SK-N-MC (cell line): ENCODE measurements at places on chromosomes 2 and 18.

DNA sequence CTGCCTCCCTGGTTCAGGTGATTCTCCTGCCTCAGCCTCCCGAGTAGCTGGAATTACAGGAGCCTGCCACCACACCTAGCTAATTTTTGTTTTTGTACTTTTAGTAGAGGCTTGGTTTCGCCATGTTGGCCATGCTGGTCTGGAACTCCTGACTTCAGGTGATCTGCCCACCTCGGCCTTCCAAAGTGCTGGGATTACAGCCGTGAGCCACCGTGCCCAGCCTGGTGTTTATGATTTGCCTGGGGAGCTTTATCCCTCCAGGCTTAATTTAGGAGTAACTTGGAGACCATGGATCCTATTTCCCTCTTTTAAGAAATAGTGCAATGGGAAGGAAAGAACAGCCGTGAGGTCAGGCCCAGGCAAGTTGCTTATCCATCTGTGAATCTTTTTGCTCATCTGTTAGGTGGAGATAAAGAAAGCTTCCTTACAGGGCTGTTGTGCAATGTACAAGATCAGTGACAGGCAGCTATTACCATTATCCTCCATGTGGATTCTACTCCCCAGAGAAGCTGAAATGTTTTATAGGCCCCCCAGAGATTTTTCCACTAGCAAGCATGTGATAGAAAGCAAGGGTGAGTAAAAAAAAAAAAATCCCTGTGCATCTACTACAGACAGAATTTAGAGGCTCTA is 104.9 kb upstream of the MGAT5 start:
- DNase-seq: peak; percentile 5

DNA sequence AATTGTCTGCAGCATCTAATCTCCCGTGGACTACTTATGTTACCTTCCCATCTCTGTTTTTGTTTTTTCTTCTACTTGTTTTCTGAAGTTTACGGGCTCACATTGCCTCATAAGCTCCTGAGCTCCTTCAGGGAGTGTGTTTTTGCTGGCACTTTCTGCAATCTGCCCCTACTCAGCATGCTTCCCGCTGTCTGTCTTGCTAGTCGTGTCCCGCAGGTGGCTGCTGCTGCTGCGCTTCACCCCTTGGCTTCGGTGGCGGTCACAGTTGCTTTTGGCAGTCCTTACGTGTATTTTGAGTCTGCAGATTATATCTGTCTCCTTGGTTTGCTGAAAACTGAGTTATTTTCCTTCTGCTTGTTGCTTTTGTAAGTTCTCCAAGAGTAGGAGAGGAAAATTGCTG is 37.3 kb downstream of the FER1L5 start:
- DNase-seq: no peak

DNA sequence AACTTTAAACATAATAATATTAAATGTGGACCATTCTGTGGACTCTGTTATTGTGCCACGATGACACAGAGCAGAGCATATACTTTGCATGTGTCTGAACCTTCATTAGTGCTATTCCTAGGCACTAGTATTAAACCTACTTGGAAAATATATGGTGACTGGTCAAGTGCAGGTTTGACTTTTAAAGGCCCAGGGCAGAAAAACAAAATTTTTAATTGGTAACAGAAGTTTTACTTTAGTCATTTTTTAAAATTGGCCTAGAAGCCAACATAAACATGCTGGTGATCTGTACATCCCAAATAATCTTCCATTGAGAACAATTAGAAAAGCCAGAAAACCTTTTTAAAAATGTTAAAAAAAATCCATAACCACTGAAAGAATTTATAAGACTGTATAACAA is 16.6 kb downstream of the LDAH start:
- DNase-seq: no peak

DNA sequence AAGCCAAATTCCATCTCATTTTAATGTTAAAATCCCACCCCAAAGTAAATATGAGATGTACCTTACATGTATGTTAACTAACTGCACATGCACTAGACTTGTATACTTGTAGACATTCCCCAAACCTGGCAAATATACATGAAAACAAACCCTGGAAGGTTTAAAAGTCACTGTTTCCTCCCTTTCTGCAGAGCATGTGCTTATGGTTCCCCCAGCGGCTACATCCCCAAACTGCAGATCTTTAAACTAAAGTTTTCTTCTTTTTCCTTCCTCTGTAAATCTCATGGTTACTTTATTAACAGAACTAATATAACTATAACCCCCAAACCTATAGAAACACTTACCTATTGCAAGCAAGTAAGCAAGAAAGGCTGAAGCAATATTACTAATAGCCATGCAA is 731.5 kb downstream of the LRP1B start:
- DNase-seq: no peak

DNA sequence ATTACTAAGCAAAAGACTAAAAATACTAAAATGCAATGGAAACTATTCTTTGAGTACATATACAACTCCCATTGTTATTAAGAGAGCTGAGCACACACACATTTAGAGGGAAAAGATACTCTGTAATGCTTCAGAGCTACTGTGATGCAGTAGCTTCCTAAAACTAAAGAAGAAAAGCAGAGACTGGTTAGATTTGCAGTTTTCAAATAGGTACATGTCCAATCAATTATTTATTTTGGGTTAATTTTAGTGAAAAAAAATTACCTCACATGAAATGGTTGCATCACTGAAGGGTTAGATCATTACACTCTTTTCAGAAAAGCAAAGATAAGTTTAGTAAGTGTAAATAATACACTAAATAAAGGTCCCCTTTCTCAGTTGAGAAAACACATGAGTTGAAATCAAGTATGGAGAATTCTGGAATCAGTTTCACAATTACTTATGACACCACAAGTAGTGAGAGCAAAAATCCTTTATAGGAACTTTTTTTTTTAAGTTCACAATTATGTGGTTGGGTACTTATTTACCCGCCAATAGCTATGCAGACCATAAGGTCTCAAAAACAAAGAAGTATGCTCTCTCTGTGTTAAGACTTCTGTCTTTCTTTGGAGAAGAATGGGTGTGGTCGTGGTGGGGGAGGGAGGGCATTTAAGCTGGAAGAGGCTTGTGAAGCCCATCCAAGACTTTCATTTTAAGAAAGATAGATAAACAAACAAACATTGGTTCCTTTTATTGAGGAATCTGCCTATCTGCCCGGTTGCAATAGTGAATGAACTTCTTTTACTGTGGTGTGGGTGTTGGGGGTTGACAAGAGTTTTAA is 25.3 kb upstream of the SERTAD2 start:
- no peak for DNase-seq

- DNase-seq: no peak
Measured at GRCh38 chr2:191512216-191512835, 165.6 kb upstream of the NABP1 start.

GRCh38 chr18:40864846-40865245 is 1090.2 kb upstream of the PIK3C3 start:
- DNase-seq: no peak

- DNase-seq: no peak
Measured at GRCh38 chr2:39834426-39834825, 55.4 kb upstream of the THUMPD2 start.

DNA sequence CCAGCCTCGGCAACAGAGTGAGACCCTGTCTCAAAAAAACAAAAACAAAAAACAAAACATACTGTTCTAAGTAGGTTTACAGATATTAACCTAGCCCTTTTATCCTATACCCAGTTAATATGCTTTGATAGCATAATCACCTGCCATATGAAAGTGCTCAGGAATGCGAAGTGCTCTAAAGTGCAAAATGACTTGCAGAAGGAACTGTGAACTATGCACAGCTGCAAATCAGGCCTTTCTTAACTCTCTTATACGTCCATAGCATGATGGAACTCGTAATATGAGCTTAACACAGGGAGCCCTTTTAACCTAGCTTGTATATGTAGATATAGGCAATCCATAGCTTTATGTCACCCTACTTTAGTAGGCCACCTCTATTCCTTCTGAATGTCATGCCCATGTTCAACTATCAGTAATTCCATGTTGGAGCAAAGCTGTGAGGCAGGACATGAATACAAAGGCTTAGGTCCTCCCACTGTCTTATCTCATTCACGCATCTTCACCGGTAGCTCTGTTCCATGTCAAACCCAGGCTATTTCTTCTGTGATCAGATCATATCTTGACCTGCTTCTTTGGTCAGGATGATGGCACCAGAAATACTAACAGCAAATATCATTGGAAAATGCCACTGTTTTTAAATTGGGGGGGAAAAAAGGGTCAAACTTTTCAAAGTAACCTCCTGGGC is 72.9 kb downstream of the PRPF40A start:
- no peak for DNase-seq

- no peak for DNase-seq
Measured at GRCh38 chr2:144310484-144310883, 209.4 kb downstream of the ZEB2 start.

DNA sequence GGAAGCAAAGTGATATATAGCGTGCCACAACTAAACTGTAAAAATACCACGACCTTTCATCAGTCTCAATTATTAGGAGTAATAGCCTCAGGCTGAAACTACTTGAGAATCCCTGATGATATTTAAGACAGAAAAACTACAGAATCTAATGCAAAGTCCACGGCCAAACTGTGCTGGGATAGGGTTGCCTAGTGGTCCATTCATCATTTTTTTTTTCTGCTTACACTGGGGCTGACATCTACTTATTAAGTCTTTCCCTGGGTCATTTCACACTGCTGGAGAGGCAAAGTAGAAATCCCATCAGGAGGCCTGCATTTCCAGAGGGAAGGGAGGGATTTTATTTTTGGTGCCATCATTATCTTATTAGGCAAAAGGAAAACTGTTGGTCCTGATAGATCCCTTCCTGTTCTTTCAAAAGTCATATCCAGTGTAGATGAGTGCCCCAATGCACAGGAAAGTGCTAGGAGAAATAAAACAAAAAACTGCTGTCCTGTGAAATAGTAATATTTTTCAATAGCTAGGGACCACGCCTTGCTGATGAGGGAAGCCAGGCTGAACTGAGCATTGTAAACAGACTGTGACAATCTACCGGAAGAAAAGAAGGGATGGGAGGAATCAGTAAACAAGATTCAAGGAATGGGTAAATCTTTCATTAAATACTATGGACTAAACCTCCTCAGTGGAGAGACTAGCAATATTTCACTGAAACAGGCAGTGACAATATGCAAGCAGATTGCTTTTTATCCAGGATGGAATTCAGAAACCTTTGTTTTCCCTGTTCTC is 644.3 kb downstream of the IRS1 start:
- DNase-seq: no peak

GRCh38 chr2:102509749-102510148 is 36.7 kb downstream of the SLC9A4 start:
- DNase-seq: no peak

DNA sequence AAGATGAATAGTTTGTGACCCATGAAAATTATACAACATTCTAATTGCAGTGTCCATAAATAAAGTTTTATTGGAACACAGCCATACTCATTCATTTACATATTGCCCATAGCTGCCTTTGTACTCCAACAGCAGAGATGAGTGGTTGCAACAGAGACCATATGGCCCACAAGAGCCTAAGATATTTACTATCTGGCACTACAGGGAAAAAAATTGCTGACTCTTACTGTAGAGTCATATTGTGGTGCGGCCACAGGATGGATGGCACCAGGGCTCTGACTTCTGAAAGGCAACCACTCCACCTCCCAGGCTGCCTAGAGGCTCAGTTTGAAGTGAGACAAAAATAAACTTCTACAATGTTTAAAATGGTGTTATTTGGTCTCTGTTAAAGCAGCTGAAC is 404.0 kb upstream of the ATP5MC3 start:
- no peak for DNase-seq

DNA sequence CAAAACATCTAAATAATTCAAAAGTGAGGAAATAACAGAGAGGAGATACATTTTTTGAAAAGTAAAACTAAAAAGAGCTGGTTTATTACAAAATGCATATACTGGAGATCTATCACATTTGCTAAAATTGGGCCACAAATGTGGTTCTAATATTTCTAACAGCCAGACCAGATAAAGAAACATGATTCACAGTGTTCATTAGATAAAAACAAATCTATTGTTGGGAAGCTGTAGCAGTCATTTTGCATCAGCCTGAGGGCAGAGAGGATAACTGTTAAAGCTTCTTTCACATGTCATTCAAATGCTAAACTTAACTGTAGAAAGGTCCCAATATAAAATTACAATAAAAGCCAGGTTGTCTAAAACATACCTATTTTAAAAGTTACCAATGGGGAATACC is 148.3 kb downstream of the GULP1 start:
- DNase-seq: no peak

DNA sequence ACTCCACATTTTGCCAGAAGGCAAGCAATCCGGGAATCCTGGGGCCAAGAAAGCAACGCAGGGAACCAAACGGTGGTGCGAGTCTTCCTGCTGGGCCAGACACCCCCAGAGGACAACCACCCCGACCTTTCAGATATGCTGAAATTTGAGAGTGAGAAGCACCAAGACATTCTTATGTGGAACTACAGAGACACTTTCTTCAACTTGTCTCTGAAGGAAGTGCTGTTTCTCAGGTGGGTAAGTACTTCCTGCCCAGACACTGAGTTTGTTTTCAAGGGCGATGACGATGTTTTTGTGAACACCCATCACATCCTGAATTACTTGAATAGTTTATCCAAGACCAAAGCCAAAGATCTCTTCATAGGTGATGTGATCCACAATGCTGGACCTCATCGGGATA is 26.8 kb downstream of the B3GNT2 start:
- DNase-seq: no peak

DNA sequence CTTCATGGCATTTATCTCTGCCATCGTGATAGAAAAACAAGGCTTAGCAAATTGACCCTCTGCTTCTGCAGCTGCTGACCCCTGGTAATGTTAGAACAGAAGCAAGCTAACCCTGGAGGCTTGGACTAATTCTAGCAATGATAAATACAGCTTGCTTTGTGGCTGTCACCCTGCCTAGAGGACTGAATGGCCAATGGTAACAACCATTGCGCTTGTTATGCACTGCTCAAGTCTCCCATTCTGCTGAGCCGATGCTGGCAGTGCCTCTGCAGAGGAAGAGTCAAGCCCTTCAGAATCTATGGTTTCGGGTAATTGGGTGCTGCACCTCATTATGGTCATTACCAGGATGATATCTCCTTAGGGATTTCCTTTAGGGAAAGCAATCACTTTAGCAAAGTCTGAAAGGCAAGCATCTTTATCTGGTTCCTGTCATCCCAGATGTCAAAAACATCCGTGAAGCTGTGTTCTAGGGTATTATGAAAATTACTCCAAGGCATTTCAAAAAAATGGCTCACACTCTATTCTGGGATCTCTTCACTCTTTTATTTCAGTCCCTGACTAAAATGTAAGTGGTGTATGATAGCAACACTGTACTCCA is 186.8 kb upstream of the DLGAP1 start:
- no peak for DNase-seq

GRCh38 chr2:45889620-45890370 is 238.3 kb downstream of the PRKCE start:
- DNase-seq: no peak

- no peak for DNase-seq
Measured at GRCh38 chr2:205739620-205740019, 57.3 kb downstream of the NRP2 start.

- DNase-seq: no peak
Measured at GRCh38 chr18:44508474-44508873, 172.2 kb upstream of the SETBP1 start.

GRCh38 chr2:53544871-53545558 is 222.6 kb upstream of the CHAC2 start:
- no peak for DNase-seq

- no peak for DNase-seq
Measured at GRCh38 chr2:225328192-225328591, 71.3 kb upstream of the NYAP2 start.
